ENCODE measurements at places on chromosomes 13 and 19.

GRCh38 chr13:32851083-32852069 lies 164.8 kb upstream of the KL start:
- DNase-seq, result no peak

DNA sequence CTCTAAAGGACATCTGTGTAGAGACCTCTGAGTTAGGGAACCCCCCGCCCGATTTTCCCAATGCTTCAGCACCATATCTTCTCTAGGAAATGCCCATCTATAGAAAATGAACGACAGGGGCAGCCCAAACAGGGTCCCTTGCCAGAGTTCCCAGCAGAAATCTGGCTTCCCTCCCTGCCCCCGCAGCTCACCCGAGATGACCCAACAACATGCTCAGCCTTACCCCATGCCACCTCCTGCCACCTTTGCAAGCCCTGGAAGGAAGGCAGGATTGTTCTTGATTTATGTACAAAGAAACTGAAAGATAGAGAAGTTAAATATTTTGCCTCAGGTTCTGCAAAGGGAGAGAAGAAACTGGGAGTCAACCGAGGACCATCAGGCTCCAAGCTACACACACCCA lies 105.6 kb upstream of the UQCRFS1 start:
- no peak for DNase-seq

GRCh38 chr19:40178756-40179155 lies 12.5 kb upstream of the MAP3K10 start:
- DNase-seq, result peak; percentile 46

DNA sequence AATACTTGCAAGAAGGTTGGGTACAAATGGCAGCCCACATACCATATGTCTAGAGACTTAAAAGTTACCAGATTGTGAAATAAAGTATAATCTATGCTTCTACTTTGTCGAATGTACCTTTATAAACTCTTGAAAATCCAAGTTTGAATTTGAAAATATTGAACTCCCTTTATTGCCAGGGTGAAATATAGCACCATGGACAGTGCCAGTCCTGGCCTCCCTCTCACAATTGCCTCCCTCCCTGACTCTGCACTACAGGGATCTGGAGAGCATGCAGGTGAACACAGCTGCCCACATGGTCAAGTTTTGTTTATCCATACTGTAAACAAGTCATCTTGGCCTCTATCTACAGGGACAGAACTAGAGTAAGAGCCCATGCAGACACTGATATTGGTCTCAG lies 394.1 kb upstream of the SLITRK6 start:
- no peak for DNase-seq

- DNase-seq, result no peak
These were observed 421.0 kb upstream of the MIR17HG start for GRCh38 chr13:90926459-90926858.

DNA sequence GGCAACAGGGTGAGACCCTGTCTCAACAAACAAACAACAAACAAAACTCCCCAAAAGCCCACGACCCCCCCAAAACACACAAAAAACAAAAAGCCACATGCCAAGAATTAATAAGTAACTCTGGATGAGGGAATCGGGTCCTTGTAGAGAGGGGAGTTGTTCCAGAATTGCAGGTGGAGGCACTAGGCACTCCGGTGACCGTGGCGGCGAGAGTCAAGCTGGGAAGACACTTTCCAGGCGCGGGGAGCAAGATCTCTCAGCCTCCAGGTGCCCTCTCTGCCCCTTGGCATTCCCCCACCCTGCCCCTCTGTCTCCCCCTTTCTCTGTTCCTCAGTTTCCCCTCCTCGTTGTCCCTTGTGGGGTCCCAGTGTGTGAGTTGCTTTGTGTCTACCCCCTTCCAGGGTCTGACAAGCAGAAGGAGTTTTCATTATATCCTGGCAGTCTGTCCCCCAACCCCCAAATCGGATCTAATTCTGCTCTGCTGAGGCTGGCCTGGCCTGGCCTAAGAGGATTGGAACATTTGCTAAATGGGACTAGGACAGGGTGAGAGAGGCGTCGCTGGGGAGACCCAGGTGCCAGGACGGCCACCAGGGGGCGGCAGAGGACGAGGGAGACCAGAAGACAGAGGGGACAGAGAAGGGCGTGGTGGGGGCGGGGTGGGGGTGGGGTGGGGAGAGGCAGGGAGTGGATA lies 8.3 kb upstream of the CRX start:
- DNase-seq, result peak; percentile 57

DNA sequence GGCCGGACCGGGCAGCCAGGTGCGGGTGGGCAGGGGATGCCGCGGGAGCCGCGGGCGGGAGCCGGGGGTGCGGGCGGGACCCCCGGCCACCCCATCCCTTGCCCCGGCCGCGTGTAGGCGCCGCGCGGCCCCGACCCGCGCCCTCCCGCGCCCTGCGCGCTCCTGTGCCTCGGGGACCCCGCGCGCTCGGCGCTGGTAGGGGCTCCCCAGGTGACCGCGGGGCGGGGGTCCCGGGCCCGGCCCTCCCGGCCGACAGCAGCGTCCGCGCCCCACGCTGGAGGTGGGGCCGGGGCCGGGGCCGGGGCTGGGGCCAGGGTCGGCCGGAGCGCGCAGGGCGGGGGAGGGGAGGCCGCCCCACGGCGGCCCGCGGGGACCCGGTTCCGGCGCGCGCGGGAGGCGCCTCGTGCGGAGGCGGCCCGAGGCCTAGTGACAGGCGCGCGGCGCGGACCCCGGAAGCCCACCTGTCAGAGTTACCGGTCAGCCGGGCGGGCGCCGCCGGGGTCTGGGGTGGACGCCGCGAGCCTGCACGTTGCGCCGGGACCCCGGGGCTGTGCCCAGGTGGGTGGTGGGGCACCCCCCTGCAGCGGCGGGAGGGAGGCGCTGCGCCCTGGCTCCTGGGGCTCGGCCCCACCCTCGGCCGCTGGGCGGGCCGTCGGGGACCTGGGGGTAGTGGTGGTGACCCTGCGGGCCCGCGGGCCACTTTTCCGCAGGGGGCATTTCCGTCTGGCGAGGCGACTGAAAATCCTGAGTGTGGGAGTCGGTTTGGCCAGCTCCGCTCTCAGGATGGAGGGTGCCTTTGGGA lies 518 bp downstream of the TFDP1 start:
- DNase-seq, result peak; percentile 34

DNA sequence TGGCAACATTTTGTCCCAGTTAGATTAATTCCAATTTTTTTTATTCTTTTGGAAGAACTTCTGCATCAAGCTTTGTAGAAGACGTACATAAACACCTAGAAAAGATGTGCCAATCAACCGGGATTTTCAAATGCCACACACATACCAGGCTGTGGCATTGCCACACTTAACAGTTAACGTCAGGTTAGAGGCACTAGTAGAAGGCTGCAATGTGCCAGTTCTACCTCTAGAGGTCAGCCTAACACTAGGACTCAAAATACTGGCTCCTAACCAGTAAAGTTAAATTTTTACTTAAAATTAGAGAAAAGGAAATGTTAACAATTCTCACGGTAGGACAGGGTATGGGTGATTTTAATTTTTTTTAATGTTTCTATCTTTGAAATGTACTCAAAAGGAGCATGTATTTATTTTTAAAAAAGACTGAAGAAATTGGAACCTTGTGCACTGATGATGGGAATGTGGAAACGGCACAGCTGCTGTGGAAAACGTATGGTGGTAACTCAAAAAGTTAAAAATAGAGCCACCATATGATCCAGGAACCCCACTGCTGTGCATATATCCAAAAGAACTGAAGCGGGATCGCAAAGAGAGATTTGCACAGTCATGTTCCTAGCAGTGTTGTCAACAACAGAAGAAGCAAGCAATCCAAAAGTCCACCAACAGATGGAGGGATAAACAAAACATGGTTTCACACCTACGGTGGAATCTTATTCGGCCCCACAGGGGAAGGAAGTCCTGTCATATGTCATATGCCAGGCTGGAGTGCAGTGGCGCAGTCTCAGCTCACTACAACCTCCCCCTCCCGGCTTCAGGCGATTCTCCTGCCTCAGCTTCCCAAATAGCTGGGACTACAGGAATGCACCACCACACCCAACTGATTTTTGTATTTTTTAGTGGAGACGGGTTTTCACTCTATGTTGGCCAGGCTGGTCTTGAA lies 30.3 kb downstream of the CRYL1 start:
- DNase-seq, result peak; percentile 68

DNA sequence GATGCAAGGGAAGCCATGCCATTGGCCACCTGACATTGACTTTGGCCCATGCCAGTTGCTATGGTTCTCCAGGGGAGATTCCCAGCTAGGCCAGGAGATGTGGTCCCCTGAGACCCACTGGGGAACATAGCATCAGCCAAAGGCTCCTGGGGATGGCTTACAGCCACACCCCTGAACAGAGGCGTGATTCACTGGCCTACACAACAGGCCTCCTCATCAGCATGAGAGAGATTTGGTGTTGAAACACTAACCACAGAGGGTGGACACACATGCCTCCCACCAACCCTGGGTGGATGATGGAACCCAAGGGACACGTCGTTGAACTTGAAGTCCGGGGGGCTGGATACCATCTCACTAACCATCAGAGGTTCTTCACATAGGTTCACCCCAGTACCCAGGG lies 14.4 kb downstream of the IQCN start:
- no peak for DNase-seq

DNA sequence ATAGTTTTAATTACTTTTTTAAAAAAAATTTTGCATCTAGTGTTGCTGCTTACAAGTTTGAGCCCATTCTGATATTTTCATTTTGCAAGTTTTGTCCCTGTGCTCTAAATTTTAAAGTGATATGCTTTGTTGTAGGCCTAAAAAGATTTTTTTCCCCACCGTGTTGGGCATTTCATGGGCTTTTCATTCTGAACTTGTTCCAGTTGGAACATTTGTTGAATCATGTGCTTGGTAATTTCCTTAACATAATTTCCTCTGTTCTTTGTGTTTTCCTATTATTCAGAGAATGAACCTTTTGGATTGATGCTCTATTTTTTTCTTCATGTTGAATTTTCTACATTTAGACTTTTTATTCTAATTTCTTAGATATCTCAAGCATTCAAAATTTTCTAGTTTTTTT lies 206.4 kb upstream of the SPRY2 start:
- no peak for DNase-seq

- DNase-seq, result no peak
These were observed 173.2 kb downstream of the DCLK1 start for GRCh38 chr13:35957996-35958395.

DNA sequence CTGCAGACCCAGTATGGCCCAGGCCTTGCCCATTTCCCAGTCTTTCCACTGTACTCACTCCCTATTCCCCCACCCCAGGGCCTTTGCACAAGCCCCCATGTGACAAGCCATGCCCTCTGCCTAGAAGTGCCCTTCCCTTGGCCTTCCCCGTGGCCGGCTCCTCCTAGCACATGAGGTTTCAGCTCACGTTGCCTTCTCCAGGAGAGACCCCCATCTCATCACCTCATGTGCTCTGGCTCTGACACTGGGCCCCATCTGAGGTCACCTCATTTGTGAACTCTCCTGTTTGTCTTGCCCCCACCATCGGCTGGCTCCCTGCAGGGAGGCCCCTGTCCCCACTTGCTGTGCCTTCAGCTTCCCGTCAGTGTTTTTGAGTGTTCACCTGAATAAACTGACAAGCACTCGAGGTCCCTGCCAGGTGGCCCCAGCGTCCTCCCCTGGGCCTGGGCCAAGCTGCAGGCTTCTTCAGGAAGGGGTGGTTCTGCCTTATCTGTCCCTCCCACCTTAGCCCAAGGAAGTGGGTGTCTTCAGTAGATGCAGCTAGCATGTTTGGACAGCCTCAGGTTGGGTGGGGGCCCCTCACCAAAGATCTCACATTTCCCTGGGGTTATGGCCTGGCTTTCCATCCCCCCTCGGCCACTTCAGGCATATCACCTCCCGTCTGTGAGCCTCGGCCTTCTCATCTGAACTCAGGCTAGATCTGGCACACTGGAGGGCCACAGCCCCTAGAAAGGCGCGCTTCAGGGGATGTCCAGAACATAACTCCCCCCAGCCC lies 3.8 kb upstream of the SLC25A42 start:
- DNase-seq, result no peak

DNA sequence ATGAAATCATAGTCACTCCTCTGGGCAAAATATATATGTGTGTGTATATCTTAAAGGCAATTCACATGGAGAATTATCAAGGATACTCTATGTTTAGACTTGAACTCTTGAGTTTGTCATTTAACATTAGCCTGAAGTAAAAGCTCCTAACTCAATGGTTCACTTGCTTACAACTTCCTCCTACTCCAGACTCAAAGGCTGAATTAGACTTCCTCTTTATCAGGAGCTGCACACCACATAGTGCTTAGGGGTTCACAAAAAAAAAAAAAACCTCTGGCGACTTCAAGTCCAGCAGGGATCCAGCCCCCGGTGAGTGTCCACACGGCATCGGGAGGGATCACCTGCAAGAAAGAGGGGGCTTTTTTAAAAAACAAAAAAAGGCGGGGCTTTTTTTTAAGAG lies 68.2 kb upstream of the LSM14A start:
- DNase-seq, result no peak

- DNase-seq, result no peak
These were observed 54.5 kb downstream of the RASA3 start for GRCh38 chr13:114077933-114078325.

DNA sequence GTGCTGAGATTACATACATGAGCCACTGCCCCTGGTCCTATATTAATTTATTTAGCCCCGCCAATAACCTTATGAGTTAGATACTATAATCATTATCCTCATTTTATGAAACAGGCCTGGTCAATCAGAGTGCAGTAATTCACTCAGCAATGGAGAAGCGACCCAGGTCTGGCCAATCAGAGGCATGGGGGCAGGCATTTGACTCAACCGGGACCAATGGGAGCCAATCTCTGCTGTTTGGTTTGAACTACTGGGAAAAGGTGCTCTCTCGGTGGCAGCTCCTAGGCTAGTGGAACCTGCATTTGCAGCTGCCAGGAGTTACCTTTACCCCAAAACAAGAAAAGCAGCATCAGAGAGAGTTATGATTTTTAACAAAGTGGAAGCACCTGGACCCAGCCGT lies 6.6 kb downstream of the SIRT2 start:
- DNase-seq, result no peak

DNA sequence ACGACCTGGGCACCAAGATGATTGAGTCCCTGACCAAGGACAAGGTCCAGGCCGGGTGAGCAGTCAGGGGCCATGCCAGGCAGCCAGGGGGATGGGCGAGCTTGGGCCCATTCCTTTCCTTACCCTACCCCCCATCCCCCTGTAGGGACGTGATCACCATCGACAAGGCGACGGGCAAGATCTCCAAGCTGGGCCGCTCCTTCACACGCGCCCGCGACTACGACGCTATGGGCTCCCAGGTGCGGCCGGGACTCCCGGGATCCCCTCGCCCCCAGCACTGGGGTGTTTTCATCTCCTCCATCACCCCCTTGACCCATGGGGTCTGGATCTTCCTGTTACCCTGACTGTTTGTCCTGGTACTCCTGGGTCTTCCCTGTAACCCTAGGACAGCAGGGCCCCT lies 7.1 kb downstream of the LHB start:
- DNase-seq, result no peak

DNA sequence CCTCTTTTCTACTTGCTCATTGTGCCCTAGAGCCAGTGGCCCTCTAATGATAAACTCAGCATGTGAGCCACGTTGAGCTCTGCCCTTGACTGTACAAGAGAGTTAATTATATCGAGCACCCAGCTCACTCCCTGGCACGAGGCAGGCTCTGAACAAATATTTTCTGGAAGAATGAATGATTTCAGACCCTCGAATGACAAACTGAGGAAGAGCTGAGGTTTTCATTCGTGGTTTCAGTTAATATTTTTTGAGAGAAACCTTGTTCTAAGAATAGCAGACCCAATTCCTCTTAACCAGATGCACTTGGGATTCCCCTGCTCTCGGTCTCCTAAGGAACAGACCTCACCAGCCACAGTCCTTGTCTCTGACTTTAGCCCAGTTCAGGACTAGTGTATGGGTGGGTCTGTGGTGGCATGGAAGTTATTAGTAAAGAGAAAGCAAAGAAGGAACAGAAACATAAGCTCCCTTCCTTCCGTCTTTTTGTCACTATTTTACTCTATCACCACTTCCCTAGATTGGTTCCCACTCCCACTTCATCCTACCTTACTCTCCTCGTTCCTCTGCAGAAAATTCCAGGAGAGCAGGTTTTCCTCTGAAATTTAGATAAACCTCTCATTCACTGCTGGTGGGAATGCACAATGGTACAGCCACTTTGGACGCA lies 22.1 kb upstream of the WDFY2 start:
- DNase-seq, result no peak

All from RWPE1 (cell line).